ENCODE measurements at places on chromosomes 12 and 14. TPM values are rescaled to one million over a fixed set of nuclear protein-coding genes. Genes with fewer than 3 reads are reported as not detected.

The CIDEB gene
- total RNA-seq: 0.08 TPM

The CLEC9A gene
- total RNA-seq: not detected

The RTL1 gene
- not detected for total RNA-seq

The LRRC10 gene
- not detected for total RNA-seq

The ENDOU gene
- 0.15 TPM for total RNA-seq

The RNASE13 gene
- total RNA-seq: not detected

The PRPF40B gene
- 11.9 TPM for total RNA-seq

The PTCSC3 gene
- not detected for total RNA-seq

The AKAP5 gene
- total RNA-seq: 0.12 TPM

The CCDC88C gene
- 0.70 TPM for total RNA-seq

The GPR84 gene
- total RNA-seq: not detected

The KCNK10 gene
- total RNA-seq: not detected
